ENCODE measurements at places on chromosomes 12 and 14.
A peak's percentile ranks its signal among the peaks of the same experiment; 100 is the strongest.

GRCh38 chr14:85159726-85160125 is 370.2 kb upstream of the FLRT2 start:
- no peak for DNase-seq

GRCh38 chr12:5487948-5488625 is 56.2 kb downstream of the NTF3 start:
- no peak for DNase-seq

DNA sequence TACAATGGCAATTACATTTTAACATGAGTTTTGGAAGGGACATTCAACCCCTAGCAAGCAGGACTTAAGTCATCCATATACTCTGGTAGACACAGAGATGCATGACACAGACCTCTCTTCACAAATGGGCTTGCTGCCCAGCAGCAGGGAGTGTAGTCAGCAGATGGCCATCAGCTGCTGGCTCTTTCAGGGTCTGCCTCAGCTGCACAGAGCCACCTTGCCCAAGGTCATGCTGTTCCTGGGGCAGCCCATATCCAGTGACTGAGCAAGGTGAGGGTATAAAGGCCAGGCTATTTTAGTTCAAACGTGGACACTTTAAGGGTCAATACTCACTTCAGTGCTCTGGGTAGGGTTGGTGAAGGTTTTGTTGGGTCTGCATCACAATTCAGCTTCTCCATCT is 58.3 kb upstream of the JDP2 start:
- DNase-seq = no peak

DNA sequence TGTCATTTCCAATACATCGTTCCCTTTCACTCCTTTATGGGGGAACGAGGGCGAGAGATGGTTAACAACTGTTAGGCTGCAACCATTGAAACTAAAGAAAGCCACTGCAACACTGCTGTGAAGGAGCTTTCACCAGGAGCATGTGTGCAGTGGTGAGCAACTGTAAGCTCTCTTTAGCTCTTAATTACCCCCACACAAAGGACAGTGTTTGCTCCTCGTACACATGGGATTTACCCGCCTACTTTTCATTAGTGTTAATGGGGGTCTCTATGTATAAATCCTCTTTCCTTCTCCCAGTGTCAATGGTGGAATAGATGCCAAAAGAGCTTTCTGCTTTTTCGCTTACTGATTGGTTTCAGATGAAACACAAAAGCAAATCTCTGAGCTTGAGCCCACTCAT is 343.1 kb downstream of the FLRT2 start:
- DNase-seq = no peak

DNA sequence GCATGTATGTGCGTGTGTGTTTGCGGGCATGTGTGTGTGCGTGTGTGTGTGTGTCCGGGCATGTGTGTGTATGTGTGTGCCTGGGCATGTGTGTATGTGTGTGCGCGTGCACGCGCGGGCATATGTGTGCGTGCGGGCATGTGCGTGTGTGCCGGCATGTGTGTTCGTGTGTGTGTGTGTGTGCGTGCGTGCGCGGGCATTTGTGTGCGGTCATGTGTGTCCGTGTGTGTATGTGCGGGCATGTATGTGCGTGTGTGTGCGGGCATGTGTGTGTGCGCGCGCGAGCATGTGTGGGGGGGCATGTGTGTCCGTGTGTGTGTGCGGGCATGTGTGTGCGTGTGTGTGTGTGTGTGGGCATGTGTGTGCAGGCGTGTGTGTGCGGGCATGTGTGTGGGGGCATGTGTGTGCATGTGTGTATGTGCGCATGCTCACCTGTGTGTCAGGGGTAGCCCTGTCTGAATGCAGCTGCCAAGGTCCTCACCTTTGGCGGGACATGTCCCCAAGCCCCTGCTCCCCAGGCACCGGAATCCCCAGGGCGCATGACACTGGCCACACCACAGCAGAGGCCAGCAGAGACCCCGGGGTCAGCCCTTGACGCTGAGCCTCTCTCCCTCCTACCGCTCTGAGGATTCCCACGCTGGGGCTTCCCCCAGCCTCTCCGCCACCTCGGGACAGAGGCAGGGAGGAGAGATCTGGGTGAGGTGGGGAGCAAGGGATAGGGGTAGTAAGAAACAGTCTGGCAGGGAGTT is 109.5 kb upstream of the NCOR2 start:
- no peak for DNase-seq

DNA sequence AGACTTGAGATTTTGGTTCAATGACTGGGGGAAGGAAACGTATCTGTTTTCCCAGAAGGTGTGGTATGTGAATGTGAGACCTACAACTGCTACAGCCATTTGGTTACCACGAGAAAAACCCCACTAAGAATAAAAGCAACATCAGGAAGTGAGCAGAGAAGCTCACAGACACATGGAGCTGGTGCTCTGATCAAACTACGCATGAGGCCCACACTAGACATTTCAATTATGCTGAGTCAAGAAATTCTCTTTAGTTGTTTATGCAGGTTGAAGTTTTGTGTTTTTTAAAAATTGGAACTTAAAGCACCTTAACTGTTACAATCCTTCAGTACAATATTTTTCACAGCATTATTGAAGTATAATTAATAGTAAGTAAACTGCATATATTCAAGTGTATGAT is 8.9 kb upstream of the SPTLC2 start:
- DNase-seq = no peak

DNA sequence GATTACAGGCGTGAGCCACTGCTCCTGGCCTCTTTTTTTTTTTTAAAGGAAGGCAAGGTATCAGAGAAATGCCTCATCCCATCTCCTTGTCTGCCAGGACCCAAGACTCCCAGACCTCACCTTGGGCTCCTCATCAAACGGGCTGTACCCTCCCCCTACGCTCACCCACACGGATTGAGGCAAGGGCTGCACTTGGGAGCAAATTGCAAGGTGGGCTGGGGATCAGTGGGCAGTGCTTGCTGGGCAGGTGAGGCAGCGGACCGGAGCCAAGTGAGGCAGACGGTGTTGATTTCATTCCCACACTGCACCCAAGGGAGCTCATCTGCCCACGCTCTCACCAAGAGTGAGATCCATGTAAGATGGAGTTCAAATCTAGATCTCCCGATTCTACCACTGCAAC is 41.0 kb upstream of the DICER1 start:
- no peak for DNase-seq

DNA sequence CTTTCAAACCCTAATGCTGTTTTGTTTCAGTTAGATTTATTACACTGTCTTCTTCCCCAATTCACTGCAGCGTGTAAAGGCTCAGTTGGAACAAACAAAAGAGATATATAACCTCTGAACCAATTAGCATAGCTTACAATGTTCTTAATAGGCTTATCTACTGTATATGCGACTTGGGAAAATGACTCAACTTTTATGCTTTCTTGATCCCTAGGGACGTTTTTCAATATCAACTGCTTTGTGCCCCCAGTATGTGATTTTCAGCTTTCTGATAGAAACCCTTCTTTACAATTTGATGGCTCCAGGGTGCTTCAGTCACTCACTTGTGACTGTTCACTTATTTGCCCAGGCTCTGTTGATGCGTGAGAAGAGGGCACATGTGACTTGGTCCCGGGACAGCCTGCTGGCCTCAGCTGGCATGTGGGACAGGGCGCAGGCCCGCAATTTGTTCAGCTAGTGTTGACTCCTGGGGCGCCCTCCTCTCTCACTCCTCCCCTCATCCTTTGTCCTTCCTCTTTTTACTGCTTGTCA is 107.1 kb downstream of the TMTC2 start:
- DNase-seq = no peak

DNA sequence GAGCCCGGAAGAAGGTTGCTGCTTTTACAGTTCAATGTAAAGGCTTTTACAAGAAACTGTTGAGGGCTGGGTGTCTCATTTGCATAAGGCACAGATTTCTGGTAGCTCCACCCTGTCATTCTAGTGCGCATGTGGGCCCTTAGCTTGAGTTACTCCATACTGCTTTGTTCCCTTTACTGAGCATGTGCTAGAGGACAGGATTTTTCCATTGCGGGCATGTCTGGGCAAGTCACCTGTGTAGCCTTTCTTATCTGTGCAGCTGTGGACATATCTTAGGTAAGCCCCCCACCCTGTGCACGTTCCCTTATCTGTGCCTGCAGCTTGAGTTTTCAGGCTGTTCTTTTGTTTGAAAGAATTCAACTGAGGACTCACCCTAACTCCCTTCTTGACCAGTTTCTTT is 56.2 kb upstream of the ARHGAP5 start:
- DNase-seq = no peak

GRCh38 chr12:60210756-60211155 is 614.9 kb downstream of the SLC16A7 start:
- no peak for DNase-seq

DNA sequence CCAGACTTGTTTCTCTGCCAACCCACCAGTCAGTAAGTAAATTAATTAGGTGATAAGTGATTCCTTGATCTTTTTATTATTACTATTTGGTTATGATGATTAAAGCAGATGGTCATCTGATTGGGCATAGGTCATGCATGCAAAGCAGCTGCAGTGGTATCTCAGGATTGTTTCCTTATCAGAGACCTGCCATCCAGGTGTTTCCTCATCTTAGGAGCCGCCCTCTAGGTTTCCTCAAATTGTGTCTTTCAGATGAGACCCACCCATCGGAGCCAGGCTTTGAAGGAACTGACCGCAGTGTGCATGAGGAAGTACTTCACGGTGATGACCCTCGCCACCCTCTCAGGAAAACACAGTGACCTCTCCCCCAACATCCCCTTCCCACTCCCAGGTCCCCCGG is 63.3 kb downstream of the ZFP36L1 start:
- no peak for DNase-seq

GRCh38 chr12:22335794-22336166 is 1.3 kb upstream of the ST8SIA1 start:
- no peak for DNase-seq

GRCh38 chr12:27534765-27535161 is 10.8 kb downstream of the PPFIBP1 start:
- no peak for DNase-seq

DNA sequence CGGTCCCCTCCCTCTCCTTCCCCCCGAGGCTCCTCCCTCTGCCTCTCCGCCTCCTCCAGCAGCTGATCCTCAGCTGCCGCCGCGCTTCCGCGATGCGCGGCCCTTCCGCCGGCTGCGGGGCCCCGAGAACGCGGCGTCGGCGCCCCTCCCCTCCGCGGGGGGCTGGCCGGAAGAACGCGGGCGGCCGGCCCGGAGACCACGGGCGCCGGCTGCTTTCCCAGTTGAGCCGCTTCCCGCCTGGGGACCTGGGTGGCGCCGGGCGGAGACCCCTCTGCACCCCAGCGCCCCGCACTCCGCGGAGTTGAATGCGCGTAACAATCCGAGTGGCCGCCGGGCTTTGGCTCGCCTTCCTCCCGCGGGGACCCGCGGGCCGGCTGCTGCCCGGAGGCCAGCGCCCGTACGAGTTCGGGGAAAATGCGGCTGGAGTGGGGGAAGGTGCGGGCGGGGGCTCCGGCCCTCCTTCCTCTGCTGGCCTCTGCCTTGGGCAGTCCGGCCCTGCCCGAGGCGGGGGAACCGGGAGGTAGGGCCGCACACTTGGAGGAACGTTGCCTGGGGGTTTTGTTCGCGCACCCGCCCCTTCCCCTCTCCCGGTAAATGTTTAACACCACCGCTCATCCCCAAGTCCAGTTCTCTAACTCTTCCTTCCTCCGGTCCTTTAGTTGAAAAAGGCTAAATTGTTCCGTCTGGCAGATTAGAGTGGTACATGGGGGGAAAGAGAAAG is 393 bp upstream of the DCAF5 start:
- peak; percentile 90 for DNase-seq

DNA sequence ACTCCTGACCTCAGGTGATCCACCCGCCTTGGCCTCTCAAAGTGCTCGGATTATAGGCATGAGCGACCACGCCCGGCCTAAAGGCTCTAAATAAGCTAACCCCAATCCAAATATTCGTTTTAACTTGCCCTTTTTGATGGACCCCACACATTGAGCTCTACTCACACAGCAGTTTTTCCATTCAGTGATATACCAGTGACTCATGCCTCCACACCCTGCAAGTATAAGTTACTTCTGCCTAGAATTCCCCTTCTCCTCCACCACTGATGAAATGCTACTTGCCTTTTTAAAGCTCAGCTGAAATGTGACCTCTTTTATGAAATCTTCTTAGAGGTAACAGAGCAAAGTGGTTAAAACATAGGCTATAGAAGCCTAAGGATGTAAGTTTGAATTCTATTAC is 68.8 kb downstream of the EXOC5 start:
- no peak for DNase-seq

- no peak for DNase-seq
Observed at GRCh38 chr14:96895658-96896271, 98.6 kb downstream of the VRK1 start.

- DNase-seq = no peak
Observed at GRCh38 chr12:25993901-25994651, 35.6 kb downstream of the RASSF8 start.

DNA sequence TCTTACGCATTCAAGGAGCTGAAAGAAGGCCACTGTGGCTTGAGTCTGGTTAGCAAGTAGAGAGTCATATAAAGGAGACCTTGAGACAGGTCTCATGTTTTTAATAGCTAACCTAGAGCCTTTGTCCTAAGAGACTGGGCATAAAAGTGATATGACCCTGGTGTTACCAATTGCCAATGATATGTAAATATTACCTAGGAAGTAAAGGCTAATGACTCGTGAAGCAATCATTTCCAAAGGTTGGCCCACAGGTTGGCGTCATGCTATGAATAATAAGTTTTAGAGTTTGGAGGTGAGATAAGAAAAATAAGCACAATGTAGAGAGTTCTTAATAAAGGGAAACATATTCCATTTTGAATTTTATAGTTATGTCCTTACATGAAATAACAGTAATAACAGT is 116.6 kb upstream of the PLEKHA5 start:
- no peak for DNase-seq

DNA sequence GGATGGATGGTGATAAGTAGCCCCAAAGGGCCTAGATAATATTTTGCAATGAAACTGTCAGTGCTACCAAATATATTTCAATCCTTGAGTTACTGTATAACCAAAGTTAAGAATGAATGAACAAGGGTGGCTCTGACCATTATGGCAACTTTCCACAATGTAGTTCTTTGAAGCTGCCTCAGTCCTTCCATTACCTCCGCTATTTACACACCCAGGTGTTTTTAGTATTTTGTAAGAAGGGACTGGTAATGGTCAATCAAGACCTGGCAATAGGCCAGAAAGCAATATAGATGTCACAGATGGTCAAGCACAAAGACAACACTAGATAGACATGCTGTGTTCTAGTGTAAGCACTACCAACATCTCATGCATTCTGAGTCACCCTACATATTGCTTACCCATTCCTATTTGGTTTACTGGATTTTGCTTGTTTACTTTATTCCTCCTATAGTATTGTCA is 16.3 kb downstream of the DUSP16 start:
- no peak for DNase-seq

GRCh38 chr14:98579140-98579539 is 692.9 kb downstream of the BCL11B start:
- DNase-seq = no peak
